ENCODE measurements at places on chromosomes 6 and 20.

GRCh38 chr6:65787787-65788186 is 80.8 kb upstream of the EYS start:
- DNase-seq: no peak

DNA sequence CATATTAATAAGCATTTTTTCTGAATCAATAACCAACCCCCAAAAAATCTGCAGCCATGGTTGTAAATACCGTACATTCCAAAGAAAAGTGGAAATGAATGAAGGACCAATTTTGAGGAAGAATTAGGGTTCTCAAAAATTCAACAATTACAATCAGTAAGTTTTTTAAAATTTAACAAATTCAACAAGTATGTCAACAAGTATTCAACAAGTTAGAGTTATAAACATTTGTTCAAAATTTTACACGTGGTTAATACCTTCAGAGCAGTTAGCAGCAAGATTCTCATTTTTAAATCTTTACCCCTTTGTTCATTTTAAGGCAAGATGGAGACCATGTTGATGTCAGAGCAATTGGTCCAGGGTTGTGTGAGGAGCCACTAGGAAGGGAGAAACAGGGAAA is 27.6 kb upstream of the ANKEF1 start:
- DNase-seq: no peak

GRCh38 chr6:129709196-129709768 is 695 bp downstream of the ARHGAP18 start:
- DNase-seq: peak; percentile 32

DNA sequence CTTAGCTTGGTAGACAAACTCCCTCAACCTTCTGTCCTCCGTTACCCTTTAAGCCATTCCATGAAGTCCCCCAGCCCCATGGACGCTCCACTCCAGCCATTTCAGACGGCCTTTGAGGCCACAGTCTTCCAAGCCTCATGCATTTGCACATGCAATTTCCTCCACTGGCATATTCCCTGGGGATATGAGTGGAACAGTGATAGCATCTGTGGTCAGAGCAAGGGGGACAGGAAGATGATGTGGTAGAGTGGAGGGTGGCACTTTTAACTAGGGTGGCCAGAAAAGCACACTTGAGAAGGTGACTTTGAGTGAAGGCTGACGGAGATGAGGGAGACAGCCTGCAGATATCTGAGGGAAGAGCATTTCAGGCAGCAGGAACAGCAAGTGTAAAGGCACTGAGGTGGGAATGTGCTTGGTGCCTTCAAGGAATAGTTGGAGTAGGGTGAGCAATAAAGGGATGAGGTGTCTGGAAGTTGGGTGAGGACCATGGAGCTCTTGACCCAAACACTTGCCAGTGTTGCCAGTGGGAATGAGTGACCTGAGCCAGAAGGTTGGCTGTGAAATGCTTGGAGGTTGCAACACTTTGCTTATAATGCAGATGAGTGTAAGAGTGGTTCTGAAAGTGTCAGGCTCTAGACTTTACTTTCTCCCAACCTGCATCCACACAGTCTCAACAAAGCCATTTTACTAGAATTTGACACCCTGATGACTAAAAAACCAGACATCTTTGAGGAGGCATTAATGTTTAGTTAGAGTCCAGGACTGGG is 275.6 kb upstream of the SUPT3H start:
- DNase-seq: no peak

DNA sequence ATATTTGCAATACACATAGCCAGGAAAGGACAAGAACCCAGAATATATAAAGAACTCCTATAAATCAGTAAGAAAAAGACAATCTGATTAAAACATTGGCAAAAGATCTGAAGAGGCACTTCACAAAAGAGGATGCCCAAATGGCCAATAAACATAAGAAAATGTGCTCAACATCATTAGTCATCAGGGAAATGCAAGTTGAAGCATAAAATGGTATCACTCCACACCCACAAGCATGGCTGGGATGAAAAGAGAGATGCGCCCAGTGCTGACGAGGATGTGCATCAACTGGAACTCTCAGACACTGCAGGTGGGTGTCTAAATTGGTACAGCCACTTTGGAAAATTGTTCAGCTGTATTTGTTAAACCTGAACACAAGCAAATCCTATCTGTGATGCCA is 42.4 kb upstream of the MLN start:
- DNase-seq: no peak

- DNase-seq: no peak
These were observed 697.1 kb downstream of the DOK5 start for GRCh38 chr20:55172310-55173002.

DNA sequence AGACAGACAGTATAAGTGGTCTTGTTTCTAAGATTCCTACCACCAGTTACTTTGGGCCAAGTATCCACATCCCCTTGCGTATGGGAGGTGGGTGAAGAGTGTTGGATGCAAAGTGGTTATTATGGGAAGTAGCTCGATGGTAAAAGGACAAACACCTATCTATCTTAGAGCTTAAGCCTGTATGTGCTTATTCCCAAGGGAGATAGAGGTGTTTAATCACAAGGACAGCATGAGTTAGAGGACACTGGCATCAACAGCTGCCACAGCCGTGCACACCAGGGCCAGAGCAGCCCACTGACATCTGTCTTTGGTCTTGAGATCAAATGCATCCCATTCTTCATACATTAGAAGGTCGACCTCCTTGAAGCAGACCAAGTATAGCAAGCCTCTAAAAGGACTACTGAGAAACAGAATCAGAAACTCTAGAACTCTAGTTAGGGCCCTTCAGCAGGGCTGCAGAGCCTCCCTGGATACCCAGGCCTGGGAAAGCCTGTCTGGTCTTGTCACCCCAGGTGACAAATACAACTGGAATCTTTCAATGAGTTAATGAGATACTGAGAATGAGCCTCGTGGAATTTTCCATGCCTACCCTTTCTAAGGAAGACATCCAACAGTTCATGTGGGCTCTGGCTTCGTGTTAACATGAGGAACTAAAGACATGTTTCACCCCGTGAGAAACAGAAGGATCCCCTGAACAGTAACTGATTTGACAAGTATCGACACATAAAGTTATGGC is 28.7 kb downstream of the TXNDC5 start:
- DNase-seq: no peak

- DNase-seq: no peak
These were observed 21.0 kb upstream of the PRELID3B start for GRCh38 chr20:59063358-59064213.

- DNase-seq: no peak
These were observed 227.5 kb downstream of the THBS2 start for GRCh38 chr6:169026175-169026574.

GRCh38 chr6:49551866-49552129 is 1.3 kb downstream of the C6orf141 start:
- no peak for DNase-seq

DNA sequence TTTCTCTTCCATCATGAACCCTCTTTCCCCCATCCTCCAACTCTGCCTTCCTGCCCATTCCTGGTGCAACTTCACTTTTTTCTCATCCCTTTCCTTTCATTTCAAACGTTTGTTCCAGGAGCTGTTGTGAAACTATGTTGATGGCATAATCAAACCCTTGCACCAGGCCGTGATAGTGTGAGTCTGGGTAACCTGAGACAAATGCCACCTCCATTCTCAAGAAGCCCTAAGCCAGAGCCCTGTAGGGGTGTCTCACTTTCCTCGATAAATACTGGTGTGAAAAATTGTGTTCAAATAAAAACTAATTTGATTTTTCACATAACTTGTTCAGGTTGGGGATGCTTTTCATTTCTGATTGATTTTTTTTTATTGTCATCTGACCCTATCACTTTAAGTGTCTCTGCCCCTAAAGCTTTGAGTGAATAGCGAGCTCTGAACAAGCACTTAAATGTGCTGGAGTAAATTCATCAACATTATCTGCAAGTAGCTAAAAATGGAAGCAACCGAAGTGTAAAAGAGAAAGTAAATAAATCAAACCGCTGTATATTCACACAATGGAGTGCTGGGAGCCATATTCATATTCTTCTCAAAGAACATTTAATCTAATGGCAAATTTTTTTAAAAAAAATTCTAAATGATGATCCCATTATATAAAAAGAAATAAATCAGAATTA is 303.1 kb upstream of the CDYL start:
- no peak for DNase-seq

- no peak for DNase-seq
These were observed 66.5 kb downstream of the MYLK4 start for GRCh38 chr6:2684103-2684749.

DNA sequence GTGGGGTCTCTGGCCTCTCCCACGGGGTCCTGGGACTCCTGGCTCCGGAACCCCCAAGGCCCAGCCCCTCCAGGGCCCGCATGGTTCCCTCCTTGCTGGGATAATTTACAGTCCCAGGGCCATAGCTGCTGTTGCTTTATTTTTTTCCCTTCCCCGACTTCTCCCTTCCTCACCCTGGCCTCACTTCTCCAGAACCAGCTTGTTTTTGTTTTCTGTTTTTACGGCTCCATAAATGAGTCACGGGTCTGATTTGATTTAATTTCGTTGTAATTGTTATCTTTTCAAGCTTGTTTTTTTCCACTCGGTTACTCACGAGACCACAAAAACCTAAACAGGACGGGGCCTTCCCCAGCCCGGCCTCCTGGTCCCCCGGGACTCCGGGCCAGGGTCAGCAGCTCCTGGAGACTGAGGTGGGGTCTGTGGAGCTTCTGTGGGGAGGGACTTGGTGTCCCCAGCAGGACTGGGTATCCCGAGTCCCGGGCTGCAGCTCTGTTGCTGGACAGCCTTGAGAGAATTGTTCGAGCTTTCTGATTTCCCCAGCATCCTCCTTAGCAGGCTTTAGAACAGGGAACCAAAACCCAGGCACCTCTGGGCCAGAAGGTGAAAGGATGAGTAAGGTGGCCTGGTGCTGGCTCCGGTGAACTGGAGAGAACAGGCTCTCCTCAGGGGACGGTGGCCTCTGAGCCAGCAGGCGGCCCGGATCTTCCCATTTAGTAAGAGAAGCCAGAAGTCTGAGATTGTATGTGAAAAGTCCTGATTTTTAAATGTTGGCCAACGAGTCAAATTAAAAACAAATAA is 94.9 kb downstream of the CEBPB start:
- peak; percentile 76 for DNase-seq

DNA sequence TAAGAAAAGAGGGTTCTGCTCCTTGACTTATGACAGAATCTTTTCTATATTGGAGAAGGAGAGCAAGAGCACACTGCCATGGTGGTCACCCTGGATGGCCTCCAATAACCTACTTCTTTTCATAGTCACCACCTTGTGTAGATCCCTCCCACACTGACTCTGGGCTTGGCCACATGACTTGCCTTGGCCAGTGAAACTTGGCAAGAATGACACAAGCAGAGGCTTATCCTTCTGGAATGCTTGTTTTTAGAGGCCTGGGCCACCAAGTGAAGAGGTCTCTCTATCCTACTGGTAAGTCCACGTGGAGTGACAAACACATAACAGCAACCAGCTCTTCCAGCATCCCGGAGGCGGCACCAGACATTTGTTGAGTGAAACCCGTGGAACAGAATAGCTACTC is 349.4 kb upstream of the JARID2 start:
- DNase-seq: no peak

GRCh38 chr6:55265409-55266114 is 61.7 kb upstream of the GFRAL start:
- no peak for DNase-seq

DNA sequence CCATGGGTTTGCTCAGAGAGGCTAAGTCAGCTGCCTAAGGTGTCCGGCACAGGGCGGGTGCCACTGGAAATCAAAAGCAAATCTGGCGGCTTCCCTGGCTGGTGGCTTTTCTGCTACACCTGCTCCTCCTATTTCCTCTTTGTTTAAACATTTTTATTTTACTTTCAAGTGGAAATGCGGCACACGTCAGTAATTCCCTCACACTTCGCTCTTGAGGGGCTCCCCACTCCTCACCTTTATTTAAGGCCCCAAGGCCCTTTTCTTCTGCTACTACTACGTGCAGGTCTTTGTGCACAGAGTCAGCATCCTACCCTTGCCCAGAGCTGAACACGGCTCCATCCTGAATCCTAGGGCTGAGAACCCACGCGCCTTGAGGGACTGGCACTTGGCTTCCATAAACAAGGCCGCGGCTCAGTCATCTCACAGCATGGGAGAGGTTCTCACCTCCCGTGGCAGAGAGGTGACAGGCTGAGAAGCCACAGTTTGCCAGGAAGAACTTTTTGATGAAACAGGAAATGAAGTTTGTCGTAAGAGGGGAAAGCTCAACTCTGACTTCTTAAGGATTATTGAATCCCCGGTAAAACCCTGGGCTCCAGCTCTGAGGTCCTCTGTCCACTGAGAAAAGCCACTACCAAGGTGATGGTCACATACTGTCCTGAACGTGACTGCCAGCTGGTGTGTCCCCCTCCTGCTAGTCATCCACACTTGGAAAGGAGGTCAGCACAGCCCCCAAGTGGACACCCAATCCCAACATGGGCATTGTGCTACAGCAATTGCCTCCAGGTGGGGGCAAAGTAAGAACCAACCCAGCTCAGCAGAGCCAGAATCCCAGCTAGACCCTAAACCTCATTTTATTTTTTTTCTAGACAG is 48.0 kb downstream of the NFATC2 start:
- no peak for DNase-seq

- no peak for DNase-seq
These were observed 24.6 kb downstream of the SLCO4A1 start for GRCh38 chr20:62666736-62667529.

DNA sequence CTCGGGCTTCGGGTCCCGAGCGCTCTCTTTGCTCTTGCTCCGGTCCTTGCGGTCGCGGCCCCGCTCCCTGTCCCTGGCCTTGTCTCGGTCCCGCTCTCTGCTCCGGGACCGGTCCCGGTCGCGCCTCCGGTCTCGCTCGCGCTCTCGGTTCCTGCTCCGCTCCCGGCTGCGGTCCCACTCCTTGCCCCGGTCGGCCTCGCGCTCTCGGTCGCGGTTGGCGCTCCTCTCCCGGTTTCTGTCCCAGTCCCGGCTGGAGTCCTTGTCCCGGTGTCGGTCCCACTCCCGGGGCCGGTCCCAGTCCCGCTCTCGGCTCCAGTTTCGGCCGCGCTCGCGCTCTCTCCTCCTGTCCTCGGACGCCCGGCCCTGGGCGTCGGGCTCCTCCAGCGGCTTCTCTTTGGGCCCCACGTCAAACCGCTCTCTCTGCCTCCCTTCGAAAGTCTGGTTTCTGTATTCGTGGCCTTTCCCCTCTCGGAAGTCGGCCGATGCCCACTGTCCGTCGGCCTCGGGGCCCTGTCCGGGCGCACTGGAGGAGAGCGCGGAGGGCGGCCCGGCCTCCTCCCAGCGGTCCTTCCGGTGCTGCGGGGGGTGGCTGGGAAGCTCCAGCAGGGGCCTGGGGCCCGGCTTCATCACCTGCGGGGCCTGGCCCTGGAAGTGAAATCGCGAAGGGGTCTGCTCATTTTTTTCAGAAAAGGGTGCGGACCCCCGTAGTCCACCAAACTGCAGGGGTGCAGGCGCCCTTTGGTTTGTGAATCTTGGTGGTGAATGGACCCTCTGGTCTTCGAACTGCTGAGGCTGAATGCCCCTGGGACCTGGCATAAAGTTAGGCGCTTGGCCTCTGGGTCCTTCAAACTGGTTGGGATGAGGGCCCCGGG is 17.9 kb upstream of the TCFL5 start:
- no peak for DNase-seq

Measured in right renal pelvis (tissue), 4 donors.